ENCODE measurements at places on chromosomes 12 and 14. TPM values are rescaled to one million over a fixed set of nuclear protein-coding genes. Genes with fewer than 3 reads are reported as not detected.

Gene DBX2
- 0.19 TPM for total RNA-seq

Gene SSTR1
- total RNA-seq, result 1.5 TPM

- DNase-seq, result no peak
Measured at GRCh38 chr12:79302162-79302814, 388.5 kb downstream of the PAWR start.

- DNase-seq, result no peak
Measured at GRCh38 chr14:53942970-53943750, 13.5 kb downstream of the BMP4 start.

Measured in posterior vena cava (tissue), 2 donors.